Activated T-cell treated with anti-CD3 and anti-CD28 coated beads, Interleukin-2, amount 50 U/mL, for 72 hours (primary cell): ENCODE measurements at places on chromosomes 1 and 21.

GRCh38 chr1:225972344-225973152, 26.6 kb downstream of the SDE2 start:
- DNase-seq, result no peak

GRCh38 chr1:18722270-18722669, 91.6 kb downstream of the PAX7 start:
- no peak for DNase-seq

GRCh38 chr1:212221801-212222200, 63.4 kb upstream of the PPP2R5A start:
- DNase-seq, result no peak

DNA sequence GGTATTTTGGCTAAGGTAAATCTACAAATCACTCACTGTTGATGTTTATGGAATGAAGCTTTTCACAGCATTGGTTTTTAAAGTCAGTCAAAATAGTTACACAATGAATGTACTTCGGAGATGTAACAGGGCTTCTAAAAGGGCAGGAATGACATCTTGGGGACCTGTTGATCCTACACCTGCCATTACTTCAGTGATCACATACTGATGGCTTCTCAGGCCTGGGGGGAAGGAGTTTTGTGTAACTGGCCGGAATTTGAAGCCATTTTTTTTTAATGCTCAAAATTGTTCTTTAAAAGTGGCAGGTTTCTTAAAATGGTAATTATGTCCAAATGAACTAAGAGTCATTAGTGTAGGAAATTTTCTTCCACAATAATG, 11.2 kb downstream of the RPL5 start:
- no peak for DNase-seq
